ENCODE measurements at places on chromosomes 7 and 10.

DNA sequence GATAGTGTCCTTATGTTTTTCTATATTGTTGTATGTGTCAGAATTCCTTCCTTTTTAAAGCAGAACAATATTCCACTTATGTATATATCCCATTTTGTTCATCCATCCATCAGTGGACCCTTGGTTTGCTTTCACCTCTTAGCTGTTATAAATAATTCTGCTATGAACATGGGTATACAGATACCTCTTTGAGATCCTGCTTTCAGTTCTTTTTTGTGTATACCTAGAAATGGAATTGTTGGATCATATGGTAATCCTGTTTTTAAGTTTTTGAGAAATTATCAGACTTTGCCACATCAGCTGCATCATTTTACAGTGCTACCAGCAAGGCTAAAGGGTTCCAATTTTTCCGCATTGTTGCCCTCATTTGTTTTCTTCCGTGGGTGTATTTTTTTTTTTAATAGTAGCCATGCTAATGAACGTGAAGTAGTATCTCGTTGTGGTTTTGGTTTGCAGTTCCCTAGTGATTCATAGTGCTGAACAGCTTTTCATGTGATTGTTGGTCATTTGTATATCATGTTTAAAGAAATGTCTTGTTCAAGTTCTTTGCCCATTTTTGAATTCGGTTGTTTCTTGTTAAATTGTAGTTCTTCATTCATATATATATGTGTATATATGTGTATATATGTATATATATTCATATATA lies 87.8 kb downstream of the LCOR start:
- DNase-seq: no peak

- peak; percentile 10 for DNase-seq
Measured at GRCh38 chr10:14200698-14201544, 129.8 kb downstream of the FRMD4A start.

DNA sequence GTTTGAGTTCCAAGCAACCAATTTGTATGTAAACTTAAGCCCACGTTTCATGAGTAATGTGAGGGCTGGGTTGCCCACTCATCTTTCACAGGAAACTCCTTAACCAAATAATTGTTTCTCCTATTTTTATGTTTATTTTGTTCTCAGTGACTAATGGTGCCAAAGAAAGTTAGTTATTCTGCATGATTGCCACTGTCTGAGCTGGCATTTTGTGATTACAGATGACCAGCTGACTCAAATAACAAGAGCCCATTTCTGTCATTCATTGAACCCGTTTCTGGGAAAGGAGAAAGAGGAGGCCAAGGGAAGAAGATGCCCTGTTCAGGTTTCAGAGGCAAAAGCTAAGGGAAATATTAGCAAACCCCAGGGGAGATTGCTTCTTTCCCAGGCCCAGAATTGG lies 186.9 kb upstream of the MYO3A start:
- DNase-seq: no peak

DNA sequence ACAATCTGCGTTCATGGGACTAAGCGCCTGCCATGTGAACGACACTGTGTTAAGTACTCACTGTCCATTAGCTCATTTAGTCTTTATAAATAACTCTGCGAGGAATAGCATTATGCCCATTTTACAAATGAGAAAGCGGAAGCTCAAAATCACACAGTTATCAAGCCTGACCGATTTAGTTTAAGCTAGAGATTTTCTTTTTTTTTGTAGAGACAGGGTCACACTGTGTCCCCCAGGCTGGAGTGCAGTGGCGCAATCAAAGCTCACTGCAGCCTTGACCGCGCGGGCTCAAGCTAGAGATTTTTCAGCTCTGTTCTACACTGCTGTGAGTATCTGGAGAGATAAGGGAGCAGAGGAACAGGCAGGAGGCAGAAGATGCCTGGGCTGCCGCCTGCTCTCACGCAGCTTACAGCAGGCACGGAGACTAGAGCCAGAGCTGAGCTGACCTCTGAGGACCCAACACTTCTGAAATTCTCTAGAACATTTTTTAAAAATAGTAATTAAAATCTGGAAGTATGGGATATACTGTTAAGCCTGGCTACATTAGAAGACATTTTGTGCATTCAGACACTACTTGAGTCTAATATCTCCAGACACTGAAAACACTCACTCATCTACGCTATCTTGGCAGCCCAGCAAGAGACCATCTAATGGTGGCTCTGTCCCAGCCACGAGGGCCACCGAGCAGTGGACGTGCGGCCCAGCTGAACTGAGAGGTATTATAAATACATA lies 38.7 kb downstream of the GNA12 start:
- no peak for DNase-seq

DNA sequence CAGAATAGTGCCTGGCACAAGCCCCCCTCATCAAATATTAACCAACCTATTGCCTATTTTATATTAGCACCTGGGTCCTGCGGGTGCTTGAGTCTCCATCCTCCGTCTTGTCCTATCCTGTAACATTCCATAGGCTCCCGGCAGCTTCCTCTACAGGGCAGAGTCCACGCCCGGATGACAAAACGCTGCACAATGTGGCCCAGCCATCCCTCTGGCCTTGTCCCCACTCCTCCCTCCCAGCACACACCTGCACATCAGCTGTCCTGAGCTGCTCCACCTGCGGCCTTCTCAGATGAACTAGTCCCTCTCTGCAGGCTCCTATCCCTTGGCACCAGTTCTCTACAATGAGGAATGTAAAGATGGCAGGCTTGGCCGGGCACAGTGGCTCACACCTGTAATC lies 153.5 kb upstream of the PDE1C start:
- DNase-seq: no peak

DNA sequence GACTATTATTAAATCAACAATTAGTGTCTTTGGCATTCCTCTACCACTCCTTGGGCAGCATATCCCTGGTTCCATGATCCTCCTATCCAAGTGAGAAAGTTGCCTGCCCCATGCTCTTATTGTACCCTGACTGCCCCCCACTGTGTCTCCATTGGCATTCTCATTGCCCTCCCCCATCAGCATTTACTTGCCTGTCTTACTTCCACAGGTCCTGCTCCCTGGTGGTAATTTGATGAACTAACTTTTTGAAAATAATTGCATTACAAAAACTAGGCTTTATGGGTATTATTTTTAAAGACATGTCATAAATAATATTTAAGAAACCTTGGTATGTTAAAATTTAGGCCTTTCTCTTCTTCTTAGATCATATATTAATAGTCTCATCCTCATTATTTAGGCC lies 346.4 kb downstream of the PCLO start:
- DNase-seq: no peak

GRCh38 chr7:2016021-2016631 lies 216.6 kb downstream of the MAD1L1 start:
- DNase-seq: no peak
